Spinal cord (tissue), 10 donors: ENCODE measurements at places on chromosomes 5 and 9.

- no peak for DNase-seq
These were observed 35.0 kb downstream of the TEX10 start for GRCh38 chr9:100317706-100318105.

DNA sequence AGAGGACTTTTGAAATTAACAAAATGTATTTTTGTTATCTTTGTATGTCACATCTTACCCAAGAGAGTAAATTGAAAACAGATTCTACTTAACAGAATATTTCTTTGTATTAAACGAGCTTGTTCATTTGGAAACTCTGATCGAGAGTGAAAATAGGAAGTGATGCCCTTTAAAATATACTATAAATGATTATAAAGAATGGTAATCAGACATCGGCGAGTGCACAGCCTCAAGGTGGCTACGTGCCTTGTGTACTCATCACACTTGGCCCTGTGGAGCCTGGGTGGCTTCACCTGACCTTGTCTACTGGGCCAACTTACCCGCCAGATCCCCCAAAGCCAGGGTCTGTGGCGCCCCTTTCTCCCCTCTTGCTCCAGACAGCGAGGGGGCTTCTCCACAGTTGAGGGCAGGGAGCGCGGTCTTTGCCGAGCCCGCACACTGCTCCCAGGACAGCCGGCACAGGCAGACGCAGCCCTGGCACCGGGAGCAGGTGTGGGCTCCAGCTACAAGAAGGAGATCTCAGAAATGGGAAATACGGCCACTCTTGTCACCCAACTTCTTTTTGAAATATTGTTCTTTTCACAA lies 243.2 kb downstream of the CEMIP2 start:
- no peak for DNase-seq

GRCh38 chr5:55222985-55223811 lies 3.9 kb downstream of the MCIDAS start:
- DNase-seq: no peak

DNA sequence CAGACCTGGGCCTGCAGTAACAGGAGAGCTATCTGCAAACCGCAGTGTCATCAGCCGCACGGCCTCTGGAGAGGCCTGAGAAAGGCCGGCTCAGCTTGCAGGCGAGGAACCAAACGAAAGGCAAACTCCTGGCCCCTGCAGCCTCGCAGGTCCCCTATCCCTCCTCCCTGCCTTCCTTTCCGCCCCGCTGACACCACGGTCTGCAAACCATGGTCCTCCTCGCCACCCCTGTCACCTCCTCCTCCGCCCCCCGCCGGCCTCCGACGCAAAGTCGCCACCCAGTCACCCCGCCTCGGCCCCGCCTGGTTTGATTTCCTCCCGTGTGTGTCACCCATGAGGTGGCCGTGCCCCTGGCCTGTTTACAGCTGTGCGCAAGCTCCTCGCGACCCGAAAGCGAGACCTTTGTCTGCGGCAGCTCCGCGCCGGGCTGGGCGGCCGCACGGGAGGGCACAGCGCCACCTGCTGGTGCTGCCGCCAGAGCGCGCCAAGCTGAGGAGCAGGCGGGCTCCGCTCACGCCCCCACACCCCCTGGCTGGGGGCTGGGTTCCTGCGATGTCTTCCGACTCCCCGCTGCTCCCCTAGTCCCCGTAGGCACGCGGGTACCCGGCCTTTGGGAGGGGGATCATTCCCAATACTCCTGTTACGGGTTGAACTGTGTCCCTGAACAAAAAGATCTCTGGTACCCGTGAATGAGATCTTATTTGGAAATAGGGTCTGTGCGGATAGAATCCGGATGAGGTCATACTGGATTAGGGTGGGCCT lies 19.4 kb downstream of the GBGT1 start:
- DNase-seq: no peak

- DNase-seq: no peak
These were observed 22.6 kb downstream of the ANKS6 start for GRCh38 chr9:98773721-98774120.

- DNase-seq: no peak
These were observed 18.2 kb upstream of the MGAT1 start for GRCh38 chr5:180820788-180821321.

GRCh38 chr5:172658961-172659501 lies 18.0 kb downstream of the NEURL1B start:
- no peak for DNase-seq

GRCh38 chr5:74963407-74963806 lies 89.0 kb downstream of the GCNT4 start:
- DNase-seq: no peak

DNA sequence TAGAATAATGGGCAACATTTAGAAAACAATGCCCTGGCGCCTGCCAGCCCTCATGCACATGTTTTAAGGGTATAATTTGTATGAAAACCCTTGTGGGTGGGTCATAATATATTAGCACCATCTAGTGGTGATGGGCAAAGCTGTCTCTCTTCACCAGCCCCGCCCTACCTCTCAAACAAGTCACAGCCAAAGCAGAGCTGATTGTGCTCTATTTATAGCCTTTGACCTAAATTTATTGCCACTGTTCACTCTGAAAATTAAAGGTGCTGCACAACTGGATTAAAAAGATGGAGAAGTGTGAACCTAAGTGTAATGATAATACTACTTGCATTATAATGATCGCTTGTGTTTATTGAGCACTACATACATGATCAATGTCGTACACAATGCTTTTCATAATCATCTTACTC lies 131.9 kb upstream of the ANKH start:
- DNase-seq: peak; percentile 83

DNA sequence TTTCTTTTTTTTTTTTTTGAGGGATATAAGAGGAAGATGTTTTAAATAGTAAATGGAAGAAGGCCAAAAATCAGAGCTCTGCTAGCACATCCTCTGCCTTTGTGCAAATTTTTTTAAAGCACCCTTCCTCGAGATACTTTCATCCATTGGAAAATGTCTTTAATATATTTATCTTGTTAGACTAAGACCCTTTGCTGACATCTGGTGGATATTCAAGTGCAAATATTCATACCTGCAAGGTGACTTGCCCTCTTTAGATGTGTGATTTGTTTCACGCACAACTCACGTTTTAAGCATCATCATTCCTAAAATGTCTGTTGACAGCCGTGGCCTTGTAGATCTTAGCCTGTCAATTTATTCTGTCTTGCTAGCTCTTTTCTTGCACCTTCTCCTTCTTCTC lies 258.5 kb downstream of the AGTPBP1 start:
- DNase-seq: no peak

DNA sequence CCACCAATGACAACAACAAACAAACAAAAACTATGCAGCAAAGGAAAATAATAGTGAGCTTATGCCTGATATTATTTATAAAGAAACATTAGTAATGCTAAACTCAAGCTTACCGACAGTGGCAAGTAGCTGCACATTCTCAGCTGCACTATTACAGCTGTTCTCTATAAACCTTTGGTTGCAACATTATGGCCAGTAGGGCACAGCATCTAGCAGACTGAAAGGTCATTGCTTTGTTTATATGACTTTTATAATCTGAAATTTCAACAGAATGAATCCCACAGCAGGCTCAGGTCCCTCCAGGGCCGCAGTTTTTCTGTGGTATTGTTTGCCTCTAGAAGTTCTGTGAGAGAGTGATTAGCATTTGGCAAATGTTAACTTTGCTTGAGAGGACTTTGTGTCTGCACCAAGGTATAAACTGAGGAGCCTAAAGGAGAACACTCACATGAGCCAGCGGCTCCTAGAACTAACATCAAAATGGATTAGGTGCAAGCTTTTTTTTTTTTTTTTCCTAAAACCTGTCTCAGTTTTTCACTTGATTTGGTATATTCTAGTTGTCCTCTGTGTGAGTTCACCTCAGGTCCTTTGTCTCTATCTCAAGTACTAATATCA lies 58.3 kb downstream of the IZUMO3 start:
- DNase-seq: no peak

- no peak for DNase-seq
These were observed 375.3 kb upstream of the PRR16 start for GRCh38 chr5:120088836-120089235.

DNA sequence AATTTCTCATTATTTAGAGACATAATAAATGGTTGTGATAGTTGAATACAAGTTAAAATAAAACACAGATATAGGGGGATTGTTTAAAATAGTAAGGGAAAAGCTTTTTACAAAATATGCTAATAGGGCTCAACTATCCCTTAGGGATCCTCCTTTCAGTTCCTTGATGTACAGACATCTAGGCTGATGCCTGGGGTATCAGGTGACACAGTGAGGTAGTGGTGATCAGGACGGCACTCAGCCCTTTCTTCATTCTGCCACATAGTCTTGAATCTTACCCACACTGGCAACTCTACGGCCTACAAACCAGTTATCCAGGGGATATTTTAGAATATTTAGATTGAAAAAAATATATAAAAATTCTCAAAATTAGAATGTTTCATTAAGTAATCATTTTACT lies 12.5 kb upstream of the SLC35D2 start:
- no peak for DNase-seq

GRCh38 chr9:121573717-121574485 lies 74.3 kb upstream of the GGTA1 start:
- no peak for DNase-seq

DNA sequence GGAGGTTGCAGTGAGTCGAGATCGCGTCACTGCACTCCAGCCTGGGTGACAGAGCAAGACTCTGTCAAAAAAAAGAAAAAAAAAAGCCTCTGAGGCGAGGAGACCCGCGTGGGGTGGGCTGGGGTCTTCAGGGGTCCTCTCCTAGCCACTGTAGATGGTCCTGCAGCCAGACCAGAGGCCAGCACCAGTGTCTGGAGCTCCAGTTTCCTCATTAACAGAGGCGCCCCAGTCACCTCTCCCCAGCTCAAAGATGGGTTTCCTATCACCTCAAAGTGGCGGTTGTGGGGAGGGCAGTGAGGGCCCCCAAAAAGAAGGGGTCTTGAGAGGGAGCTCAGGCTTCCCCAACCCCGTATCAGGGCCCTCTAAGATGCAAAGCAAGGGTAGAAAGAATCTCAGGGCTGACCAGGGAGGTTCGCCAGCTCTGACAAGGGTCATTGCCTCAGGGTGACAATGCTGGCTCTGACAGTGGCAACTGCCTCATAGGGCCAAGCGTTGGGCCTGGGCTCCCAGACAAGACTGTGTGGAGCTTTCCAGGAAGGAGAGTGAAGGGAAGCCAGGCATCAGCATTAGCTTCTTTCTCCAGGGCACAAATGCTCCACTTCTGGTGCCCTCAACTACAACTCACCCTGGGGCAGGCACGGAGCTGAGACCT lies 15.0 kb downstream of the STK10 start:
- peak; percentile 74 for DNase-seq

GRCh38 chr5:133145436-133146170 lies 93.8 kb downstream of the HSPA4 start:
- no peak for DNase-seq

DNA sequence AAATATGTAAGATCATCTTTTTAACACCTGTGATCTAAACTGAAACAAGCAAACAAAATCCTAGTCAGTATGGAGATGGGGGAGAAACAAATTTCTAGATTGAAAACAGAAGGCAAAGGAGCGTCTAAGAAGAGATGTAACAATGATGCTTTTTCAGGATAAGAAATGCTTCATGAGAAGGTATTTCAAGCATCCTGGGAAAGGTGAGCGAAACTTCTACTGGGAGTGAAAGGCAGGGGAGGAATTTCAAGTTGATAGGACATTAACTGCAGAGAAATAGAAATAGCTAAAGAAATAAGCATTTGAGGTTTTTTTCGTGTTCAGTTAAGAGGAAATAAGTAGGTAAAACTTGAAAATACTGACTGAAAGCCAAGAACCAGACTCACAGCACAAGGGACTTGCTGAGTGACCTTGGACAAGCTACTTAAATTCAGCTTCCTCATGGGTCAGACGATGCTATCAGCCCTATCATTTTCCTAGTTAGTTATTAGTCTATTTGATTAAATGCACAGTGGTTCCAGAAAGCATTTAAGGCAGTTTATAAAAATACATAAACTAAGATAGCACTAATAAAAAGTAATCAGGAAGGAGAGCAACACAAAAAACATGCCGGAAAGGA lies 406.3 kb downstream of the PDE4D start:
- no peak for DNase-seq

GRCh38 chr5:178071108-178071507 lies 42.2 kb upstream of the N4BP3 start:
- no peak for DNase-seq

- no peak for DNase-seq
These were observed 2.7 kb upstream of the AGTPBP1 start for GRCh38 chr9:85744480-85744879.

DNA sequence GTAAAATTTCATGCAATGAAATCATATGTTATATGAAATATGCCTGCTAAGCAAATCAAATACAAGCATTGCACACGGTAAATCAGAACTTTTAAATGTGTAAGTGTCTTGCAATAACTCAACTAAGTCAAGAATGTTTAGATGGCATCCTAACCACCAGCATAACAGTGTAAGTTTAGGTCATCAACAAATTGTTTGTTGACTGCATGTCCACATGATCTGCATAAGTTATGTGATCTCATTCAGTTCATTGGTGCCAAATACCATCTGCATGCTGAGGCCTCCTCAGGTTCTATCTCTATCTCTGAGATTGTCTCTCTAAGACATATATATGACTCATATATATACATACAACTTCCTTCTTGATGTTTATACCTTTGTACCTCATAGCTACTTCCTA lies 159.6 kb upstream of the STK32A start:
- no peak for DNase-seq

GRCh38 chr5:162852134-162852533 lies 585.3 kb upstream of the CCNG1 start:
- DNase-seq: no peak

- no peak for DNase-seq
These were observed 65.2 kb downstream of the TRIO start for GRCh38 chr5:14208071-14209021.

- DNase-seq: no peak
These were observed 500.9 kb downstream of the EFNA5 start for GRCh38 chr5:107169867-107170266.

GRCh38 chr5:149759986-149760853 lies 30.1 kb downstream of the PPARGC1B start:
- DNase-seq: no peak

- DNase-seq: no peak
These were observed 51.9 kb upstream of the PPP1R2B start for GRCh38 chr5:156798201-156798600.

DNA sequence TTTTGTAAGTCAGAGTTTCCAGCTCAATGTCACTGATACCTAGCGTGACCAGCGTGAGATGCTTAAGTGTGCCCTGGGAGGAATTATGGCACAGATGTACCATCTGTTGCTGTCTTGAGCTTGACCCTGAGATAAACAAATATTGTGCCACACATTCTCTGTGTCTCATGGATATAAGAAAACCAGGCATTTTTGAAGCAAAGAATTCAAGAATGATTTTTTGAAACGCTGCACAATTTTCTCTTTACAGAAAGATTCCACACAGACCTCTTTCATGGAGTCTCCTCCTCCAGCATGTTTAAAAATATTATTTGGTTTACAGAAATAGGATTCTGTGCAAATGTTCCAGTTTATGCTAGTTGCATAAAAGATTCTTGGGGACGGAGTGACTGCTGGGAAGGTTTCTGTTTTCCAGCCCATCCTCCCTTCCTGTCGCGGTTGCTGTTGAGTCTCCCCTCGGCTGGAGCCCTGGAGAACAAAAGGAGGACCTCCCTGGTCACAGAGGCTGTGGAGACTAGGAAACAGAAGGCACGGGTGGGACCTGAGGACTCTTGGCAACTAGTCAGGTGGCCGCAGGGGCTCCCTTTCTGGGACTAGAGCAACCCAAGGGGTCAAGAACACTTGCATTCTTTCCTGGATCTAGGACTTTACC lies 120.8 kb downstream of the RASGRF2 start:
- no peak for DNase-seq

- DNase-seq: no peak
These were observed 117.0 kb upstream of the BOD1 start for GRCh38 chr5:173733425-173733824.
